Pulmonary artery endothelial cell (primary cell): ENCODE measurements at places on chromosomes 7 and 10. TPM values are rescaled to one million over a fixed set of nuclear protein-coding genes. Genes with fewer than 3 reads are reported as not detected.

The SFMBT2 gene
- total RNA-seq: 0.14 and 0.20 TPM in 2 replicates

The KLLN gene
- total RNA-seq: 0.25 and 0.26 TPM in 2 replicates

DNA sequence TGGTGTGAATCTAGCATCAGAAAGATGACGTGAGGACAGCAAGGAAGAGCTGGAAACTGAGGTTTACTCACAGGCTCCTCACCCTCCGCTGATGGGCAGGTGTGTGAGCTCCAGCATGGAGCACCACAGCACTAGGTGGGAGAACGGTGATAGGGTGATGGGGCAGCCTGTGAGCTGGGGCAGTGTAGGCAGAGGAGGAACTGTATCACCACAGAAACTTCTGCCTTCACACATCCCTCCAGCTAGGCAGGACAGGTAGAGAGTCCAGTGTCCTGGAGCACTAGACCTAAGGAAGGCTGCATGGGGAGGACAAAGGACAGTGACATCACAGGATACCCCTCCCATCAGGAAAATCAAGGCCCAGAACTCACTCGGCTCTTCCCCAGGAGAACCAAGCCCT, 241.8 kb upstream of the PRSS58 start:
- DNase-seq: no peak

The FFAR4 gene
- total RNA-seq: not detected in 2 replicates

The LRRD1 gene
- total RNA-seq: not detected in 2 replicates

The POLD2 gene
- total RNA-seq: 105 and 130 TPM in 2 replicates

GRCh38 chr7:50988988-50989387, 206.3 kb upstream of the GRB10 start:
- DNase-seq: no peak

GRCh38 chr7:24778543-24779282, 21.4 kb upstream of the GSDME start:
- DNase-seq: no peak

DNA sequence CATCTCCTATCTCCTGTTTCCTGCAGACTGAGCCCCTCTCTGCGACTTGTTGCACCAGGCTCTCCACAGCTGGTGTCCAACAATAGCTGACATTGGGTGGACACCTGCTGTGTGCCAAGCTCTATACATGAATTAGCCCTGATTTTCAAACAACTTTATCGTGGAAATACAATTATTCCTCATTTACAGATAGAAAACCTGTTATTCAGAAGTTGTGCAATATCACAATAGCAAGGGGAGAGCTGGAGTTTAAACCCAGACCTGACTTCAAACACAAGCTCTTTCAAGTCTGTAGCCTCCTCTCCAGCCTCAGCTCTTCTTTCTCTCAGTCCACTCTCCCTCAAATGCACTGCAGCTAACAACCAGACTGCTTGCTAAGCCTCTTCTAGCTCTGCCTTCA, 168.8 kb downstream of the HECW1 start:
- no peak for DNase-seq

GRCh38 chr10:89171263-89171872, 35.7 kb downstream of the CH25H start:
- no peak for DNase-seq

The ANKRD1 gene
- total RNA-seq: 660 and 1,189 TPM in 2 replicates

DNA sequence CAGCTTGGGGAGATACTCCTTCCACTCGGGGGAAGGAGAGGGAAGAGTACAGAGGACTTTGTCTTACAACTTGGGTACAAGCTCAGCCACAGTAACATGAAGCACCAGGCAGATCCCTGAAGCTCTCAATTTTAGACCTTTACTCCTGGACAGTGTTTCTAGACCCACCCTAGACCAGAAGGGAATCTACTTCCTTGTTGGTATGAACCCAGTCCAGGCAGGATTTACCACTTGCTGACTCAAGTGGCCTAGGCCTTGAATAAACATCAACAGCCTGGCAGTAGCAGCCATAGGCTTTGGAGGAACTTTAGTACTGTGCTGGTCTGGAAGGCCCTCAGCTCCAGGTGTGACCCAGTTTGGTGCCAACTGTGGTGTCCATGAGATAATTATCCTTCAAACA, 173.1 kb downstream of the ADRA2A start:
- no peak for DNase-seq

DNA sequence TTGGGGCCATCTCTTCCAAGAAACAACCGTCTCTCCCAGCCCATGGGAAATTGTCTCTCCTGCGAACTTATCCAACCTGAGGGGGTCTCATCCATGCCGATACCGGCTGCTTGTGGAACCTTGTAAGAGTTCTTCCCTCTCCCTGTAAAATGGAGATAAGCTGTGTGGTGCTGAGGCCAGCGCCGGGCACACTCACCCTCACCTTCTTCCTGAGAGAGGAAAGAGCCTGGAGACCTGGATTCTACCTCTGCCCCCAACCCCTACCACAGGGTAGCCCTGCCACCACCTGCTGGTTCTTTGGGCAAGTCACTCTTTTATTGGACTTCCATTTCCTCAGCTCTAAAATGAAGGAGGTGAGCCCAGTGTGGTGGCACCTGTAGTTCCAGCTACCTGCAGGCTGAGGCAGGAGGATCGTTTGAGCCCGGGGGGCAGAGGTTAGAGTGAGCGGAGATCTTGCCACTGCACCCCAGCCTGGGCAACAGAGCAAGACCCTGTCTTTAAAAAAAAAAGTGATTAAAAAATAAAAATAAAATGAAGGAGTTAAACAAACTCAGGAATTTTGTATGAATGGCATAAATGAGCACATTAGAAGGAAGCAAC, 38.4 kb upstream of the PSAP start:
- no peak for DNase-seq

DNA sequence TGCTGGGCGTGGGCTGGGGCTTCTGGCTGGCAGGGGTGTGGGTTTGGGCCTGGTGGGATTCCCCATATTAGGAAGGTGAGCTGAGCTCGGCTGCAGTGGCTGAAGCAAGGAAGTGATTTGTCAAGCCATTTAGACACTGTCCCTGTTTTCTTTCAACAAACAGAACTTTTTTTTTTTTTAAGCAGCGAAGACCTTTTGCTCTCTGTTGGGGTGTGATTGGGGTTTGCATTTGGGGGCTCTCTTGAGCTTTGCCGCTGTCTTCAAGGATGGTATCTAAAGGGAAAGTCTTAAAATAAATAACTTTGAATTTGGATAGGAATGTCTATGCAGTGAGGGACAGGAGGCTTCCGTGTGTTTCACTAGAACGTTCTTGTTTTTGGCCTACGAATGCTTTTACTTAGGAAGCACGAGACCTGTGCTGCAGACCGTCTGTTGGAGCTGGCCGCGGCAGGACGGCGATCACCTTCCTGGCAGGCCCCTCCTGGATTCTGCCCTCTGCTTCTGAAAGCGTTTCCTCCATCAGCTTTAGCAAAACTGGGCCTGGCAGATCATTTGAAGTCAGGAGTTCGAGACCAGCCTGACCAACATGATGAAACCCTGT, 43.9 kb downstream of the FOXK1 start:
- DNase-seq: no peak

- DNase-seq: peak; percentile 60
These were observed at the start of gene SEMA3C for GRCh38 chr7:80918909-80919721. SEMA3C (minus strand) TSS chr7:80919051; CDS start chr7:80916781, 2,270 bp downstream.

The CROT gene
- 7.2 and 10.4 TPM in 2 replicates for total RNA-seq

DNA sequence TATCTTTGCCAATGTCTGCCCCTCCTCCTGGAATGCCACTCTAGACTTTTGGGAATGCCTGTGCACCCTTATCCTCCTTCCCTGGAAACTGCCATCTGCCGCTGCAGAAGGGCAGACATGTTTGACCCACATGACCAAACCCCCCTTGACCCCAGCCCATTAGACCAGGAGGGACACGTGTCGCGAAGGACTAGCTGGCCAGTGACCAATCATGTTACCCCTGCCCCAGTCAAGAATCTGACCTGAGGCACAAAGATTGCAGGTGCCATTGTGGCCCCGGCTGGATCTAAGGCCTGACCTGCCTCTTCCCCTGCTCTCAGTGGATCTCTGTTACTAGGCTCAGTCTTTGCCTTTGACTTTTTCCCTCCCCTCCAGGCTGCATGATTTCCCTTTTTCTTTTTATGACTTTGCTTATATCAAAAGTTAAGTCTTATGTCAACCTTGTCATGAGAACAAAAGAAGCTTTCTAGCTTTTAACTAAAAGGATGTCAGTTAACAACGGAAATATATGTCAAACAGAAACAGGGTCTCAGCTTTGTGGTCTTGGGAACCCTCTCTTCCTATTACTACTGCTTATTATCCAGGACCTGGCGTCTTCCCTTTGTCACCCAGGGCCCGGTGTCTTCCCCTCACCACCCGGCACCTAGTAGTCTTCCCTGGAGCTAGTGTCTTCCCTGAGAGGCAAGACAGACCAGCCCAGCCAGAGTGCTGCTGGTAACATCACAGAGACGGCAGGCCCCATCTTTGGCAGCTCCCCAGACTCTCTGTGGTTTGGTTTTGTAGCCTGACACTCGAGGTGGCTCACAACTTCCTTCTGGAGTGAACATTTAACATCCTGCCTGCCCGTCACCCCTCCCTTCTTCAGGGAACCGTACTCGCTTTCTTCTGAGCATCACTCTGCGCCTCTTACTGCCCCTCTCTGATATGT, 24.4 kb upstream of the PPIF start:
- no peak for DNase-seq

DNA sequence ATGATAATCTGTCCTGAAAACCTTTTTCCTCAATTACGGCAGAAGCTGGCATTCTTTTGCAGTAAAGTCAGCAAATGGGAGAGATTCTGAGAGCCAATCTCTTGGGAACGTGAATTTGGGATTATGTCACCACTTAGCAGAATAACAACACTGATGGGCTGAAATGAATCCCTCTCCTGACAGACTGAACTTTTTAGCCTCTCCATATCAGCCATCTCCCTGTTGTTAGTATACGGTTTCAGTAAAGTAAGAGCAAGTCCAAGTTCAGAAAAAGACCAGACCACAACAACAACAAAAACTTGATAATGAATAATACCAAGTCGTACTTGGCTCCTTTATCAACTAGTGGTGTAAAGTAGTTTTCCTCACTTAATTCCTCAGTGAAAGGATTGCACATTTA, 1048.8 kb downstream of the GATA3 start:
- DNase-seq: no peak

DNA sequence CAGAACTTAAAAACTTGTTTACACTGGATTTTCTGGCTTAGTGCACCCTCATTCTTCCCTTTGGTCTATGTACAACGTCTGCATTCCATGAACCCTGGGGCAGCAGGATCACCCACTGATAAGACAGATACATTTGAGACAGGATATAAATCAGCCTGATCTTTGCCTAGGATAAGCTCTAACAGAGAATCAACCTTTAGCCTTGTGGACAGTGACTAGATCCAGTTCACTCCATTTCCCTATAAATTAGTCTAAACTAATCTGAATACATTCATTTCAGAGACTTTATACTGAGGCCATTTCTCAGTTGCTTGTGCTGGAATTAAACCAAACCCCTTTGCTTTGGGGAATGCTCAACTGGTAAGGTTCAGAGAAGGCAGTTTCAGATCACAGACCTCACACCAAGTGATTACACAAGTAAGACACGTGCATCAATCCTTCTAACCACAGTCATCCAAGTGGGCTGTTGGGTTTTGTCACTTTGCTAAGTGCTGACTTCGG, 639.8 kb upstream of the FZD8 start:
- no peak for DNase-seq

The STEAP1B gene
- 53.2 and 57.9 TPM in 2 replicates for total RNA-seq

DNA sequence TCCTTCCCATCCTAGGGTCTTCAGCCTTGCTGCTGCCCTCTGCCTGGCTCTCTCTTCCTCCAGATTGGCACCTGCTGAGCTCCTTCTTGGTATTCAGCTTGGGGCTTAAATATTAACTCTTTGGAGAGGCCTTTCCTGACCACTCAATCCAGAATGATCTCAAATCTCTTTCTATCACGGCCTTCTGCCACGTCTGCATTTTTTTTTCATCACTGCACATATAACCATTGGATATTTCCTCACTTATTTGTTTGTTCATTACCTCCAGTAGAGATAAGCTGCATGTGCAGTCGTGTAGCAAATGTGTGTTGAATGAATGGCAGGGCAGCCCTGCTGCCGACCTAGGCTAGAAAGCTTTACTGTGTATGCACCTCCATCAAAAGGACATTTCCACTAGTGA, 51.6 kb upstream of the MPP7 start:
- no peak for DNase-seq

DNA sequence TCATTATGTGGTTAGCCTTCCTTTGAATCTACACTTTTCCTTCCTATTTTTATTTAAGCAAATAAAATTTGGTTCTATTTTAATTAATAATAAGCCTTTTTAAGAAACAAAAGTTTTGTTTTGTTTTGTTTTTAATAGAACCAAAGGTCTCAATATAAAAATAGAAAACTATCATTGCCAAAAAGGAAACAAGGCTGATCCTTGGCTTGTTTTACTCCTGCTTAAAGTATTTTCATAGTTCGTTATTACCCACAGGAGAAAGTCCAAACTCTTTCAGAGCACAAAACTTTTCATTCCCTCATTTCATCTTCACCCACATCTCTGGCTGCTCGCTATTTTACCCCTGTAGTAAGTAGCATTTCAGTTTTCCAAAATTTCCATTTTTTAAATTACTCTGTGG, 374.8 kb downstream of the SEMA3D start:
- DNase-seq: no peak

- no peak for DNase-seq
These were observed 4.8 kb upstream of the PRRT4 start for GRCh38 chr7:128366300-128366699.

DNA sequence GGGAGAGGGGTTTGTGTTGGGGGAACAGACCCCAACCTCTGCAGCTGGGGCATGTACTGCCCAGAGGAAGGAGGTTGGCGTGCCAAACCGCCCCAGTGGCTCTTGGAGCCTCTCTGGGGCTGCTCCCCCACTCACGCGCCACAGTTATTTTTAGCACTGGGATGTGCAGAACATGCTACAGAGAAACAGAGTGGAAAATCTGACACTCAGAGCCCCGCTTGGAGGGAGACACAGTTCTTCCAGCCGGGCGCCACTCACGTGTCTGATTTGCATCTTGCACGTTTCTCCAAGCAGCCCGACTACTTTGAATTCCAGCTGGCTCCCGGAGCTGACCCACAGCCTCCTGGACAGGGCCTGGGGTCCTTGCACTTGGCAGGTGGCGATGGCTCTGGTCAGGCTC, 182.0 kb downstream of the RPS24 start:
- DNase-seq: no peak

The PTPRZ1 gene
- total RNA-seq: not detected in 2 replicates

The GPR26 gene
- not detected in 2 replicates for total RNA-seq

The HERPUD2 gene
- 24.9 and 29.7 TPM in 2 replicates for total RNA-seq

The FAM180A gene
- total RNA-seq: not detected in 2 replicates

- no peak for DNase-seq
These were observed 282.8 kb downstream of the SNX10 start for GRCh38 chr7:26574476-26574875.

- DNase-seq: no peak
These were observed 91.7 kb upstream of the CHST15 start for GRCh38 chr10:124185084-124185483.

GRCh38 chr10:101289541-101289940, 60.3 kb upstream of the LBX1 start:
- no peak for DNase-seq

- DNase-seq: no peak
These were observed 115.6 kb downstream of the CDK6 start for GRCh38 chr7:92720604-92721350.
